ENCODE measurements at places on chromosomes 1 and 21. TPM values are rescaled to one million over a fixed set of nuclear protein-coding genes. Genes with fewer than 3 reads are reported as not detected.

DNA sequence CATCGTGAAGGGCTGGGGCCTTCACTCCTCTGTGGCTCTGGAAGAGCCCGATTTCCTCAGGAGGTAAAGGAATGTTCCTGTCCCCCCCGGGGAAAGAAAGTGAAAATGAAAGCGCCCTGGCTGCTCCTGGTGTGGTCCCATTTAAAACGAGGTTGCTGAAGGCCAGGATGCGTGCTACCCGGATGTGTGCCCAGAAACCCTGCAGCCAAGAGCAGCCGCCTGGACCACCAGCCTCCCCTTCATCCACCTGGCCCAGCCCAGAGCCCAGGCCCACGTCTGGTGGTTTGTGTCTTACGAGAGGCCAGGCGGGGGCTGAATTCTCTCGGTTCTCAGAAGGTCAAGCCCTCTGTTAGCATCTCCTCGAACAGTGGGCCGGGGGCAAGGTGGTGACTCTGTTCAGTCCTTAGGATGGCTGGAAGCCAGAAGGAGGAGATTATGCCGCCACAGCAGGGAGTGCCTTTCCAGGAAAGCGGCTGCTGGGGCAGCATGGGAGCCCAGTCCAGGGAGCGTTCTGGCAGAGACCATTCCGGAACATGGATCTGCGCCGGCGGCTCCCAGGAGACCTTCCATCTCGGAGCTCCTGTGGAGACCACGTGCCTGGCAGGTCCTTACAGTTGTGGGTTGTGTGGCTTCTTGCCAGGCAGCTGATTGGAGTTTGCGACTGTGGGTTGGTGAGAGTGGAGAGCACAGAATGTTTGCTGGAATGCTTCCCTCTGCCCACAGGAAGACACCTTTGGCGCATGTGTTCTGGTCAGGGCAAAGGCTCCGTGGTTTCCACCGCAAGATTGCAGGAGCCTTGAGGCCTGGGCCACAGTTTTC, 1.4 kb downstream of the GUK1 start:
- DNase-seq, result peak; percentile 78

- no peak for DNase-seq
These were observed 648.4 kb downstream of the PTPRC start for GRCh38 chr1:199287206-199287605.

NBPF20 gene
- total RNA-seq, result 1.4 TPM

DNA sequence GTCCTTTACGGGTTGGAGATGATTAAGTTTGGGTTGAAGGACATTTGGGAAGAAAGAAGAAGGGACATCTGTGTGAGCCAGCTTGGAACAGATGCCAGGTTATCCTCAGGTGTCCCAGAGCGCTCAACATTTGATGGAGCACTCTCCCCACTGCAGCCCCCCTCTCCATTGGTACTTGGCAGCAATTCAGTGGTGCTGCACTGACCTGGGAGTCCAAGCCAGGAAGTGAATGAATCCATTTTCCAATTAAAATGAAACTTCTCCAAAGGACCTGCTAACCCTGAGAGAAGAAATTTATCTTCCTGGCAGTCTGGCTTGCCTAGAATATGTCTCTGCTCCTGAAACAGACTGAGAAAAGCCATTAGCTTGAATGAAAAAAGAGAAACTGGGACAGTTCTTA, 67.1 kb downstream of the FGGY start:
- no peak for DNase-seq

GRCh38 chr1:117821382-117821755, 108.1 kb downstream of the GDAP2 start:
- no peak for DNase-seq

- no peak for DNase-seq
These were observed 72.5 kb downstream of the ANGPTL1 start for GRCh38 chr1:178798232-178798861.

DNA sequence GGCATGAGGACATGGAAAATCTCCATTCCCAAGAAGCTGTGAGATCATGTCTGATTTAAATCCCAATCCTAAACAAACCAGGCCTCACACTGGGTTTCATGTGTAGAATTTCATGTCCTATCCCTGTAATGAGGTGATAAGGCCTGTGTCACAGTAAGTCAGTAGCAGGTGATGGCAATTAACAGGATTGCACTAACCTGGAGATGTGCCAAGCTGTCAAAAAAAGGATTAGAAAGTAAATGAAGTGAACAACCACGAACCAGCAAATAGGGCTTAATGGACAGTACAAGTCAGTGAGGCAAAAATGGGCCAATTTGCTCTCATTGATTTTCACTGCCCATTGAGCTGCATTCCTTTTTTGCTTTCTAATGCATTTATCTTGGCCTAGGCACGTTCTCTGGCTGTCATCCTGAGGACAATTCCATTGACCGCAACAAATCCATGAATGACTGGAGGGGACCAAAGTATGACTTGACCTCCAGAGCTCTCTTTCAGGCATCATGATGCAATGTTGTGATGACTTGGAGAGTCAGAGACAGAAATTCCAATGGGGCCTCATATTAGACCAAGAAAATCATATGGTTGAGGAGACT, 673.6 kb upstream of the ADGRL2 start:
- DNase-seq, result no peak

- peak; percentile 87 for DNase-seq
These were observed 33.1 kb upstream of the NFASC start for GRCh38 chr1:204837440-204838084.

DNA sequence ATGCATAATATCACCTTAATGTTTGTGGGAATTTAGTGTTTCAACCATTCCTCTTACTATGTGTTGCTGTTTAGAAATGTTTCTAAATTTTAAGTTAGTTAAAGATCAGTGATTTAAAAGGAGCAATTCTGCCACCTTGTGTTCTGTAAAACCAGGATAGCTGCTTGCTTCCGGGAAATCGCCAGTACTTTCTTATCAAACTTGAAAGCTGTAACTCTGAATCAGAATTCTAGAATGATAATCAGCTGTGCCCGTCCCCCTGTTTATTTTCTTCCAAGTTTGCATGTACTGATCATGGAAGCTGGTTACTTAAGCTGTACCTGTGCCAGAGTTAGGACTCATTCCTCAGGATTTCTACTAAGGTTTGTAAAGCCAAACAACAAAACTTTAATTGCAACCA, 656.4 kb downstream of the LTN1 start:
- DNase-seq, result peak; percentile 26

SLC45A3 gene
- 21.4 TPM for total RNA-seq

DNA sequence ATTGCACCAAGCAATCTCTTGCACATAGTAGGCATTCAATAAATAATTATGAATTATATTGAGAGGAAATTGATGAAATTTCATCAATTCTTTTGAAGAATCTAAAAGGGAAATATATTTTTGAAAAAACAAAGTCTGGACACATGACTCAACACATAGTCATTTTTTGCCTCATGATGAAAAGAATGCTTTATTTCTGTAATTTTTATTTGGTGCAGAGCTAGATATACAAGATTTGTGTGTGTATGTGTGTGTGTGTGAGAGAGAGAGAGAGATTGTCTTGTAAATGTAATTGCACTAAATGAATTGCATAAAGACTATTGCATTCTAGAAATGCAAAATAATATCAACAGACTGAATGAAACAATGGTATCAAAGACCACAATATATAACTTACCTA, 206.2 kb upstream of the C1orf87 start:
- no peak for DNase-seq

DNA sequence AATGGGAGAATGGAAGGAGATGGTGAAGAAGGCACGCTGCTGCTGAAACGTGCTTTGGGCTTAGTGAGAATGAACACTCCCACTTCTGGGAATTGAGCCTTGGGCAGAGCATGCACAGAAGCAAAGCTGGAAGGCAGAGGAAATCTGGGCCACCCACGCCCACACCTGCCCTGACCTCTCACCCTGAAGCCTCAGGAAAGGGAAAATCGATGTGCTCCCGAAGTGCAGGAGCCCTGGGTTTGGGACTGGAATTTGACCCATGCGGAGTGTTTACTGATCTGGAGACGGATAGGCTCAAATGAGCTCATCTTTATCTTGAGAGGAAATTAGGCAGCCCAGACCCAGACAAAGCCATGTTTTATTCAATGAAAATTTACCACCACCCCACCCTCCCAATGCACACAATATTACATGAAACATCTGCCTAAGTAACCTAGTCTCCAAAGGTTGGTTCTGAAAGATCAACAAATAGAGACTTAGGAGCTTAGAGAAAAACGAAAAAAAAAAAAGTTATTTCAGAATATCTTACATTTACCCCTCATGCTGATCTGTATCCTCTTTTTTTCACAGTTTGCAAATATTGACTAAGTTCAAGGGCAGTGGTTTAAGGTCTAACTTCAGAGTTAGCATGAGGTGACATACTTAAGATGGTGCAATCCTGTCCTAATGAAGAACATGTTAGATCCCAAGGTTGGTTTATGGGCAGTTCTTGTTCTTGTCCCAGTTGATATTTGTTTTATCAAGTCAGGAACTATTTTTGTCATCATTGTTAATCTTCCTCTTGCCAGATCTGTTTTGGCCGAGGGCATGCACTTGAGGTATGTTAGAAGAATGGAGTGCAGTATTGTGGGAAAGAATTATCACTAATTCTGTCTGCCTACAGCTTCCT, 63.0 kb downstream of the PROX1 start:
- no peak for DNase-seq

DNA sequence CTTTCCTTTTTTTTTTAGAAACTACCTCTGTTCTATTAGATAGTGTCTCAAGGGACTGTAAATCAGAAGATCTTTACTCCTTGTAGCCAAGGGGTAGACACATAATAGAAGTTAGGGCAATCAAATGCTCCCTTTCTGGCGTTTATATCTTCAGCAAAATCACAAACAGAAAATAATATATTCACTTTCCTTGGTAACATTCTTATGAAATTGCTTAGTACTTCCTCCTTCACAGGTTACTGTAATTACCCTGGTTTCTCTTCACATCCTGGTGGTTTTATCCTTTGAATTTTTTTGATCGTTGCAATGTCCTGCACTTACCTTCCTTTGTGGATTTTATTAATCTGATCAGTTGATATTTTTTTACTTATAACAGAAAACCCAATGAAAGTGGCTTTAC, 1064.9 kb downstream of the NCAM2 start:
- DNase-seq, result no peak
